ENCODE measurements at places on chromosomes 1 and 21. TPM values are rescaled to one million over a fixed set of nuclear protein-coding genes. Genes with fewer than 3 reads are reported as not detected.

Gene HAO2
- total RNA-seq, result not detected

Gene S100A2
- total RNA-seq, result 9.0 TPM

Gene VANGL2
- total RNA-seq, result not detected

Gene CDA
- total RNA-seq, result 5.9 TPM

Gene RGS4
- total RNA-seq, result 27.9 TPM

GRCh38 chr1:201212461-201213055 lies 21.9 kb downstream of the IGFN1 start:
- no peak for DNase-seq

DNA sequence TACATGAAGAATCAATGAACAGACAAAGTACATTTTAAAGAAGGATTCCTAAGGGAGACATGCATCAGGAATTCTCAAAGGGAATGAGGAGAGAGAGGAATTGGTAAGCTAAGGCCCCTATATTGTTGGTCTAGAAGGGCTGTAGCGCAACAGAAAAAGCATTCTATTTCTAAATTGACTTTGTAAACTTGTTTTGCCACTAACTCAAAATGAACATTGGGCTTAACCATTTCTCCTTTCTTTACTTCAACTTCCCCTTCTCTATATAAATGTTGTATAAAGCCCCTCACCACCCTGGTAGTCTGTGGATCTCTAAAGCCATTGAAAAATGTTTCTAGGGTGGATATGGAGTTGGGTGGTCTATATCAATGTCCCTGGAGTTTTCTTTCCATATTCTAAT lies 20.4 kb upstream of the OR6N2 start:
- no peak for DNase-seq

- peak; percentile 44 for DNase-seq
These were observed 4.7 kb downstream of the DDI2 start for GRCh38 chr1:15621975-15622374.

GRCh38 chr1:221724931-221725605 lies 16.8 kb downstream of the DUSP10 start:
- DNase-seq, result peak; percentile 91

- DNase-seq, result peak; percentile 49
These were observed 41.7 kb upstream of the RAB4A start for GRCh38 chr1:229229137-229229720.

DNA sequence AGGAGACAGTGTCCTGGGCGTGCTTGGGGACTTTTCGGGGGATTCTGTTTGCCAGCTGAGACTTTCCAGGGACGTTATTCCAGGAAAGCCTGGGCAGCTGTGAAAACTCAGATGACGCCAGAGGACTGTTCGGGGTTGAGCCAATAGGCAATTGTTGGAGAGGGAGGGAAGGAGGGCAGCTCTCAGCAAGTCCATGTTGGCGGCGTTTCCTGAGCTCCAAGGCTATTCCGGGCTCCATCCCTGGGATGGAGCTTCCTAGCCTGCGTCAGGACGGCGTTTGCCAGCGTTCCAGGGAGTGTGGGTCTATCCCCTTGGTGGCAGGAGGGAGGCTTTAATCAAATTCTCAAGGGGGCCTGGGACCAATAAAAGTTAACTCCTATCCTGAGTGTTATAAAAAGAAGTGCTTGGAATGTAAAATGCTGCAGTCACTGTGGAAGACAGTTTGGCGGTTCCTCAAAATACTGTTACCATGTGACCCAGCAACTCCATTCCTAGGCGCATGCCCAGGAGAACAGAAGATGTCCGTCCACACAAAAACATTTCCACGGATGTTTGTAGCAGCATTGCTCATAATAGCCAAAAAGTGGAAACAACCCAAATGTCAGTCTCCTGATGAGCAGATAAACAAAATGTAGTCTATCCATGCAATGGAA lies 15.2 kb downstream of the SLC27A3 start:
- DNase-seq, result peak; percentile 90

GRCh38 chr1:162626761-162627160 lies 5.5 kb upstream of the DDR2 start:
- peak; percentile 41 for DNase-seq

DNA sequence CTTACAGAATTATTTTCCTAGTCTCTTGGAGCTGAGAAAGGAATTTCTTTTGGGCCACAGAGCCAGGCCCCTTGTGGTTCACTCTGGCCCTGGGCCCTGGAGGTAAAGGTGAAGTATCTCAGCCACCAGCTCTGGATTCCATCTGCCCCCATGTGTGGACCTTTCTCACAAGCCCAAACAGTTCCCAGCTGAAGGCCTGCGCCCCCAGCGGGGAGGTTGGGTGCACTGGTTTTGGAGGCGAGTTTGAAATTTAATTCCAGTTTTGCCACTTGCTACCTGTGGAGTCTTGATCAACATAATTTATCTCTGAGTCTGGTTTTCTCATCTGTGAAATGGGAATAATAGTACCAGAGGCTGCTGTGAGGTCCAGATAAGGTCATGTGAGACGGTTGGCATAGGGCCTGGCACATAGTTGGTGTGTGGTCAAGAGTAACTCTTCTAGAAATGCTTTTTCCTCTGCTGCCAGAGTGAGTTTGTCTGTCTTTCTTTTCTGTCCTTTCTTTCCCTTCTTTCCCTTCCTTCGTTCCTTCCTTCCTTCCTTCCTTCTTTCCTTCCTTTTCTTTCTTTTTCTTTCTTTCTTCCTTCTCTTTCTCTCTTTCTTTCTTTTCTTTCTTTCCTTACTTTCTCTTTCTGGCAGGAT lies 6.1 kb downstream of the AGTRAP start:
- no peak for DNase-seq

GRCh38 chr1:157124855-157125254 lies 13.3 kb downstream of the ETV3 start:
- DNase-seq, result peak; percentile 27

DNA sequence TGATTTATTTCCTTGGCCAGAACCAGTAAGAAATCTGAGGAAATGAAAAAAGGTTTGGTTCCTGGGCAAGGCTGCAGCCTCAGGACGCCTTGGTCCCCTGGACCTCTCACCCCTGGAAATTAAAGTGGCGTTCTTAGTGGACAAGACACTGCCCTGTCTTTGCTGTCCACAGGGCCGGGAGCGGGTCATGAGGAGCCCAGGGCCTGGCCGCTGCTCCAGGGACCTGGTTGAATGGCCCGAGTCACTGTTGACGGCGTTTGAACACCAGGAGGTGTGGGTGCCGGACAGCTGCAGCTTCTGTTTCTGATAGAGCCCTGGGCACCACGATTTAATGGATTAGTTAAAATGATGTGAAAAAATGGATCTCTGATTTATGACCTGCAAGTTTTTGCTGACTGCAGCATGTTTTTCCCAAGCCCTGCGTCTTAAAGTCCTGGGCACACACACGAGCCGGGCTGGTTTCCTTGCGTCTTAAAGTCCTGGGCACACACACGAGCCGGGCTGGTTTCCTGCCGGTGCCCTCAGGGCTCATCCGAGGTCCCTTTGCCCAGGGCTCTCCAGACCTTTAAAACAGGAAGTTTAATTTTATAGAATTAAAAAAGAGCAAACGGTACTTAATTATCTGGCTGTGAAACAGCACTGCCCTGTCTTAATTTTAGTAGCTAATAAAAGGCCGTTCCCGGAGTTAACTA lies 74.1 kb upstream of the ACTRT2 start:
- DNase-seq, result no peak

- DNase-seq, result peak; percentile 72
These were observed 83.1 kb downstream of the HHIPL2 start for GRCh38 chr1:222464841-222465210.
